Stimulated activated CD4-positive, alpha-beta T cell treated with anti-CD3 and anti-CD28 coated beads, Interleukin-4, amount 100 ng/mL, for 1 hour (primary cell): ENCODE measurements at places on chromosomes 13 and 19.

DNA sequence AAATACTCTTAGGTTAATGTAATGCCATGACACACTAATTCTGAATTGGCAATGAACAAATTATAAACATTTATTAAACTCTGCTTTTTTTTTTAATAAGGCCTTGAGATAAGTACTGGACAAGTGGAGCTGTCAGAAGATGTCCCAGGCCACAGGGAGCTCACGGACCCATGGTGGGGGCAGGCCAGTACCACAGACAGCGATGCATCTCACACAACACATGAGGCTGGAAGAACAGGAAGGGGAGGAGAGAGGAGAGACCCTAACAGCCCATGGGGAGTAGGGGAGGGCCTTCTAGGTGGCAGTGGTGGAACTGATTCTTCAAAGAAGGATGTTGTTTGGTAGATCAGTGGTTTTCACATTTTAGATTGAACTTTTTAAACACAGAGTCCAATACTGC, 128.4 kb downstream of the LHFPL6 start:
- no peak for DNase-seq

- no peak for DNase-seq
Observed at GRCh38 chr19:33804021-33804799, 7.5 kb downstream of the KCTD15 start.

DNA sequence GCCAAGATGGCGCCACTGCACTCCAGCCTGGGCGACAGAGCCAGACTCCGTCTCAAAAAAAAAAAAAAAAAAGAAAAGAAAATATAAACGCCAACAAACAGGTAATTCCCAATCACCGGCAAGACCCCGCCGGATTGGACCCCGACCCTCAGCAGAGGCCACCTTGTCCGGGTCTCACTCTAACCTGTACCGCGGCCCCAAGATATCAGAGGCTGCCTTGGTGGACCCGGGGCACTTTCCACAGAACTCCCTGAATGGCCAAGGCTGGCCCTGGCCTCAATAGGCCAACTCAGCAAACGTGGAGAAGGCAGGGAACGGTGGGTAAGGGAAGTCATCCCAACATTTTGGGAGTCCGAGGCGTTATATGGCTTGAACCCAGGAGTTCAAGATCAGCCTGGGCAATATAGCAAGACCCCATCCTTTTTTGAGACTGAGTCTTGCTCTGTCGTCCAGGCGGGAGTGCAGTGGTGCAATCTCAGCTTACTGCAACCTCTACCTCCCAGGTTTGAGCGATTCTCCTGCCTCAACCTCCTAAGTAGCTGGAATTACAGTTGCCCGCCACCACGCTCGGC, 27.8 kb downstream of the MAN2B1 start:
- no peak for DNase-seq

DNA sequence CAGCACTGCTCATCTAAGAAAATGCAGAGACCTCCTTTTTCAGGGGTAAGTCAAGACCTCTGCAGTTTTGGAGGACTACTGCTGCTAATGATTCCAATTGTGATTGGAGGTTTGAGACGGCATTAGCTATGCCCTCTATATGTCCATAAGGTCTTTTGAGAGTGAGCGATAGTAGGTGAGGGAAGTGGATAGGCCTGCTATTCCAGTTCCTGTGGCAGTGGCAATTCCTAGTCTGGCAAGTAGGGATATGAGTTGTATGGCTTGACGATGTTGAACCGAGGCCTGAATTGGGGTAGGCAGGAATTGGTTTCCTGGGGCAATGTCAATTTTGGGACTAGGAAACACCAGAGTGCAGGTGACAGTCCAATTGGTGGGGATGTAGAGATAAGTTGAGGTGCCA, 913.1 kb upstream of the SLITRK5 start:
- DNase-seq: no peak

DNA sequence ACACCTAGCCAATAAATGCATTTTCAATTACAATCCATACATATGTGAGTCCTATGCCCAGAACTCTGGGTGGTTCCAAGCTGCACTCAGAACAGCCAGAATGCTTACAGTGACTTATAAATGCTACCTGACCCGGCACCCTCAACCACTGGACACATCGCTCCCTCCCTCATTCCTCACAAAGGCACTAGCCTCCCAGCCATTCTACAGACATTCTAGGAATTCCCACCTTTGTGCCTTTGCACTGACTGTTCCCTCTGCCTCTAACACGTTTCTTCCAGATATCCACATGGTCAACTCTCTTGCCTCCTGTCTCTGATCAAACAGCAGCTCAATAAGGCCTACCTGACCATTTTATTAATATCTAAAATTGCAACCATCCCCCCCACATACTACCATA, 99.9 kb downstream of the LHFPL6 start:
- no peak for DNase-seq

DNA sequence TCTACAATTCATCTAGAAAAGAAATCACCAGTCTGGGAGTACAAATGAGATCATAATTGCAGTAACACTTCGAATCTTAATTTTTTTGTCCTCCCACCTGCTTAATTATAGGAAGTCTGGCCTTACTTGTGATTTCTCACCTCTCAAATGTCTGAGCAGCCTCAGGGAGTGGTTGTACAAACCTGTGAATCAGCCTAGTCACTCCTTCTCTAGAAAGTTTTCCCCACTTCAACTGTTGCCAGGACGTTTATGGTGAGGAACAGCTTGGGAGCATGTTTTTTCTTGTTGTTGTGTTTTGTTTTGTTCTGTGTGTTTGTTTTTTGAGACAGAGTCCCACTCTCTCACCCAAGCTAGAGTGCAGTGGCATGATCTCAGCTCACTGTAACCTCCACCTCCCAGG, 50.3 kb upstream of the CLDN10 start:
- no peak for DNase-seq

DNA sequence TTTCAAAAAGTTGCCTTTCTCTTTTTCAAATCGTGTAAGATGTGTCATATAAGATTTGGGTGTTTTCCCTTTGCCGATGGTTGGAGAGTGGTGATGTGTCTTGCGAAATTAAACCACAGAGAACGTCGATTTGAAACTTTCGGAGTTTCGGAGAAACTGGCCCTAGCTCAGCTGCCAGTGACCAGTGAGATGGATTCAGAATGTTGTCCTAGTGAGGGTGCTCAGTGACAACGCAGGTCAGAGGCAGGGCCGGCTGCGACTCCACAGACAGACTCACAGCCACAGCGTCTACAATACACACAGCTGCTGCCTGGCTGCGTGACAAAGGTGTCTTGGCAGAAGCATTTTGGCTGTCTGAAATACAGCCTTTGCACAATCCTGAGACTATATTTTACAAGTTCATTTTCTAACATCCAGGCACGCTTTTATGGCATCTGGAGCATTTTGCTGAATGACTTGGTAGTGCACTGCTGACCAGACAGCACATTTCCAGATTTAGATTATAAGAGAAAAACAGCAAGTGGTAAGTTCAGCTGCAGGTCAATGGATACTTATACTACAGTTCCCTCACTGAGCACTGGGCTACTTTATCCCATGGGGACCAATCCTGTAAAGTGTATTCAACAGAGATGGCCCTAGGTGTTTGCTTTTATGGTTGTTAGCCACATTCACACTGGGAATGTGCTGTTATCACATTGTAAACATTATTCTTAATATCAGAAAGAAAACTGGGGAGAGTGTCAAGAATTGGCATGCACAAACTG, 207.5 kb downstream of the KCNRG start:
- DNase-seq: peak; percentile 13

DNA sequence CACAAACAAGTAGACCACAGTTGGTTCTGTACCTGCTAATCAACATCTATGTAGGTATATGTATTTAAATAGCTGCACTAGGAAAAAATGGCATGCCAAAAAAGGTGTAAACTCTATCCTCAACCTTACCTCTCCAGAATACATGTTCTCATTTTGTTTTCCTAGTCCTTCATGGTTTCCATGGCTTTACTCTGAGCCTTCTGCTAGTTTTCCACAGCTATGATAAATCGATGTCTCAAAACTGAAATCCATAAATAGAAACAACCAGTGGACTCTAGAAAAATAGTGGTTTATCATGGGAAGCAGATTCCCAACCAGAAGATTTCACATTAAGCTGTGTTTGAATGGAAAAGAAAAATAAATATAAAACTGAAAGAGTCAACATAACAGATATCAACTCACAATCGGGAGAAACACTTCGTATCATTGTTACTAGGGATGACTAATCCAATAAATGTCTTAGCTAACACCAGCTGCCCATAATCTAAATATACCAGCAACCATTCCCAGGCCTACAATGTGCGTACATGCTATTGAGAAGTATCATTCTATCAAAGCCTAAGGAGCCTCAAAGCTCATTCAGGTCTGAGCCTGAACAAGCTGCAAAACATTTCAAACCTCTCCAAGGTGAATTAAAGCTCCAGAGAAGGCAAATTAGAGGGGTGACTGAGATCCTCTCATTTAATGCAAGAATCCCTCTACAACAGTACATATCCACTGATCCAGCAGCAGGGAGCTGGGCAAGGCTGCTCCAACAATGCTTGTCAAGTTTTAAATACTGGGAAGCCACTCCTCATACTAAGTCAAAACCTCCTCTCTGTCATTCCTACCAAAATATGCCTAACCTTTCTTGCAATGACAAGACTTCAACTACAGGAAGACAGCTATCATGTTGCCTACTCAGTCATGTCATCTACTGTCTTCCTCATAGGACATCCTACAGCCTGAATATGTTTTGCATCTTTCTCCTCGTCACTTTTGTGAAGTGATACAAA, 90.2 kb downstream of the KCTD12 start:
- DNase-seq: no peak

GRCh38 chr13:40585911-40586471, 80.5 kb downstream of the FOXO1 start:
- DNase-seq: no peak

- no peak for DNase-seq
Observed at GRCh38 chr19:22733691-22734090, 50.3 kb downstream of the ZNF99 start.

DNA sequence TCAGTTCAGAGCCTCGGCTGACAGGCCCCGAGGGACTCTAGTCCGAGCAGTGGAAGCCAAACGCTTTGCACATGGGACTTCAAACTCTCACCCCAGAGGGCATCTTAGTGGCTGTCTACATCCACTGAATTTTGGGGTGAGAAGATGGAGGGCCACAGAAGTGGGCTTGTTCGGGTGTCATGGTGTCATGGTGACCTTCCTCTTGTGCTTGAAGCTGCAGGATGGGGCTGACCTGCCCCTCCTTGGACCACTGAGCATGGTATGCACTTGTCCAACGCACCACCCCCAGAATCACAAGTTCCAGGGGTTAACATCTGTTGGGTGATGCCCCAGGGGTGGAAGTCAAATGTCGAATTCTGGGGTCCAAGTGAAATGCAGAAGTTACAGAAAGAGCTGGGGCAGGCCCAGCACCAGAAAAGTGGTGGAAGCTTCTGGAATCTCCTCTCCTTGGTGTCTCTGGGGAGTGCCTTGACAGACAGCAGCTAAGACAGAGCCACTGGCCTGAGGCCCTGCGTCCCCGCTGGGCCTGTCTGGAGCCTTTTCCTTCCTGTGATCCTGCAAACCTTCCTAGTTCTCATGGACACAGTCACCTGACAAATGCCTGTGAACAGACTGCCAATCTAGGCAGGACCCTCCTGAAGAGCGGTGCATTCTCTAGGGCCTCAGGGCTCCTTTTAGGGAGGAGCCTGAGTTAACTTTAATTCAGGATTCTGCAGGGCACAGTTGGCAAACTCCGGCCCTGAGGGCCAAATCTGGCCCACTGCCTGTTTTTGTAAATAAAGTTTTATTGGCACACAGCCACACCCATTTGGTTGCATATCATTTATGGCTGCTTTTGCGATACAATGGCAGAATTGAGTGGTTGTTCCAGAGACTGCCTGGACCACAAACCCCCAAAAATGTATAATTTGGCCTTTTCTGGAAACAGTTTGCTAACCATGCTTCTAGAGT, 65.1 kb upstream of the RANBP3 start:
- no peak for DNase-seq

- DNase-seq: no peak
Observed at GRCh38 chr13:68173111-68173510, 943.0 kb upstream of the PCDH9 start.

DNA sequence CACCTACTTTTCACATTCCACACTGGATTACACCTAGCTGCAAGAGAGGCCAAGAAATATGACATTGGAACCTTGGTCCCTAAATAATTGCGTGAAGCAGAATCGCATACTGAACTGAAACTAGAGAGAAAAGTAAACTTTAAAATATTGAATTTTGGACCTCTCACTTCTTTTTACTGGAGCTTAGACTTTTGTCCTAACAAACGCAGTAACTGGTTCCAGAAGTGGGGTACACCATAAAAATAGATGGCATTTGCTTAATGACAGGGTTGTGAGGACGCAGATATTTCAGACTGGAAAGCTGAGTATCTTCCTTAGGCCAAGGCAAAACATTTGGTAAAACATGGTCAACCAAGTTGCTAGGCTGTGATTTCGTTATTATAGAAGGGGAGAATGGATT, 19.2 kb upstream of the TPM4 start:
- DNase-seq: no peak

- no peak for DNase-seq
Observed at GRCh38 chr13:47175172-47175866, 278.5 kb upstream of the HTR2A start.

DNA sequence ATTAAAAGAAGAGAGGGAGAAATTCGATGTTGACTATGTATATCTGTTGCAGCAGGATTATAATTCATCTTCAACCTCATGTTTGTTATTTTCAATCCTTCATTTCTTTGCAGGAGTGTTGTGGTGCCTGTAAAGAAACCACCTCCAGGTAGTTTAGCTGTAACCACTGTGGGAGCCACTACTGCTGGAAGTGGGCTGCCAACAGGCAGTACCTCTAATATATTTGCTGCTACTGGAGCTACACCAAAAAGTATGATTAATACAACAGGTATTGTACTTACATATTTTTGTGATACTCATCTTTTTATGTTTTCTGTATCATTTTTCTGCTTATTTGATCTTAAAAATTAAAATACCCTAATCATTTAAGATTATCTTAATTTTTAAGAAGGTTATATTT, 266.5 kb downstream of the NBEA start:
- DNase-seq: no peak

DNA sequence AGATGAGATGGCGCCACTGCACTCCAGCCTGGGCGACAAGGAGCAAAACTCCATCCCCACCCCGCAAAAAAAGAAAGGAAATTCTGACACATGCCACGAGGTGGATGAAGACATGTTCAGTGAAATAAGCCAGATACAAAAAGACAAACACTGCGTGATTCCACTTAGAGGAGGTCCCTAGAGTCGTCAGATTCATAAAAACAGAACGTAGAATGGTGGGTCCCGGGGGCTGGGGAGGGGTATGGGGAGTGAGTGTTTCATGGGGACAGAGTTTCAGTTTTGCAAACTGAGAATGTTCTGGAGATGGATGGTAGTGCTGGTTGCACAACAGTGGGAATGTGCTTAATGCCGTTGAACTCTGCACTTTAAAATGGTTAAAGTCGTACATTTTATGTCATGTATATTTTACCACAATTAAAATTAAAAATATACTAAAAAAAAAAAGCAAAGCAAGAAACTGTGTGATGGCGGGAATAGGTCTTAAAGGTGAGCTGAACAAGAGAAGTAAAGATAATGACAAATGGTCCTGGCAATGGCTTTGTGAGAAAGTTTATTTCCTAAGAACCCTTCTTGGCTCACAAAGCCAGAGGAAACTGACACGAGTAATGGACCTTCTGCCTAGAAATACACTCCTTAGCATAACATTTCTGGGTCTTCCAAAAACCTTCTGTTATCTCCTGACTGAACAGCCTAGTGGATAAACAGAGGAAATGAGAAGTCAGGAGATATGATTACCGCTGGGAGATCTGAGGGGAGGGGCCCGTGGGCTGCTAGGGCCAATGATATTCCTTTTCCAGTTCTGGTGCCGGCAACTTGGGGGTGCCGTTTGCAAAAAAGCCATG, 4.2 kb upstream of the SPC24 start:
- DNase-seq: no peak

- DNase-seq: no peak
Observed at GRCh38 chr19:4455719-4456475, 1.7 kb downstream of the UBXN6 start.

- no peak for DNase-seq
Observed at GRCh38 chr19:16003391-16003790, 54.6 kb downstream of the OR10H4 start.
